ENCODE measurements at places on chromosomes 5 and 9. TPM values are rescaled to one million over a fixed set of nuclear protein-coding genes. Genes with fewer than 3 reads are reported as not detected.

Gene TESK1
- 10.1 TPM for total RNA-seq

Gene SLC9A3
- 3.5 TPM for total RNA-seq

Gene SPINK5
- total RNA-seq, result 810 TPM

Gene NR4A3
- total RNA-seq, result 0.08 TPM

Gene FSD1L
- total RNA-seq, result 1.8 TPM

Gene HEMGN
- total RNA-seq, result not detected

Gene COL15A1
- total RNA-seq, result 3.4 TPM

Gene PCDHGA8
- 0.41 TPM for total RNA-seq

Gene RASEF
- total RNA-seq, result 9.1 TPM

Gene NUTM2G
- total RNA-seq, result not detected

Gene SPATA31A6
- not detected for total RNA-seq

Gene PLPPR1
- total RNA-seq, result 0.57 TPM

Gene RMI1
- total RNA-seq, result 5.5 TPM

Gene TRIM14
- total RNA-seq, result 29.6 TPM

Gene LRRC19
- not detected for total RNA-seq

Gene DOCK2
- 6.8 TPM for total RNA-seq

Gene PDCD1LG2
- total RNA-seq, result 0.23 TPM

Gene SLC6A19
- not detected for total RNA-seq

Gene TIMD4
- not detected for total RNA-seq

Gene CDC25C
- total RNA-seq, result 0.80 TPM

Gene DBH
- not detected for total RNA-seq

Gene IRGM
- total RNA-seq, result not detected

Gene MSMP
- not detected for total RNA-seq

Gene SYNPO
- 4.1 TPM for total RNA-seq

Gene NR5A1
- not detected for total RNA-seq

Gene IFNK
- not detected for total RNA-seq

Gene SPATA6L
- 2.5 TPM for total RNA-seq

Gene C9orf72
- total RNA-seq, result 19.5 TPM

Gene SERF1A
- total RNA-seq, result 0.62 TPM

Gene FOXI1
- not detected for total RNA-seq

Gene ACSL6
- 3.2 TPM for total RNA-seq

Gene ACTBL2
- total RNA-seq, result not detected

Gene POLR3G
- total RNA-seq, result 8.0 TPM

Gene LCN15
- total RNA-seq, result not detected

Gene FREM1
- not detected for total RNA-seq

Gene HTR4
- not detected for total RNA-seq

Gene SLC34A3
- 1.7 TPM for total RNA-seq

Gene CRAT
- total RNA-seq, result 25.3 TPM

Gene TYRP1
- total RNA-seq, result not detected

Gene SLC36A3
- not detected for total RNA-seq

Gene CBY3
- total RNA-seq, result not detected

Gene SLC6A3
- not detected for total RNA-seq

Gene CCDC192
- total RNA-seq, result not detected

All from esophagus squamous epithelium (tissue), 5 donors.